ENCODE measurements at places on chromosomes 1 and 21.

DNA sequence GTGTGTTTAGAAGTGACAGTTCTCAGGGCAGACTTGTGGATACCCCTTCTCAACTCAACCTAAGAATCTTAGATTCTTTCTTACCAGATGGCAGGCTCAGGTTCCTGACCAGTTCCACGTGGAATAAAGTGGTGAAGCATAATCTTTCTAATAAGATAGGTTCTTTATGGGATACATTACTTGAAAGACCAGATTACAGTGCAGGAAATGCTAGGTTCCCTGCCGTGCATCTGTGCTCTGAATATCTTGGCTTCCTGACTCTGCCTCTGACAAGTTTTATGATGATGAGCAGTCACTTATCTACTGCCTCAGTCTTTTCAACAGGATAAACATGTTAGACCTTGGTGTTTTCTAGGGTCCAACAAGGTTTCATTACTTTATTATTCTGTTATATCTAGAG is 207.9 kb upstream of the CACYBP start:
- DNase-seq = no peak

DNA sequence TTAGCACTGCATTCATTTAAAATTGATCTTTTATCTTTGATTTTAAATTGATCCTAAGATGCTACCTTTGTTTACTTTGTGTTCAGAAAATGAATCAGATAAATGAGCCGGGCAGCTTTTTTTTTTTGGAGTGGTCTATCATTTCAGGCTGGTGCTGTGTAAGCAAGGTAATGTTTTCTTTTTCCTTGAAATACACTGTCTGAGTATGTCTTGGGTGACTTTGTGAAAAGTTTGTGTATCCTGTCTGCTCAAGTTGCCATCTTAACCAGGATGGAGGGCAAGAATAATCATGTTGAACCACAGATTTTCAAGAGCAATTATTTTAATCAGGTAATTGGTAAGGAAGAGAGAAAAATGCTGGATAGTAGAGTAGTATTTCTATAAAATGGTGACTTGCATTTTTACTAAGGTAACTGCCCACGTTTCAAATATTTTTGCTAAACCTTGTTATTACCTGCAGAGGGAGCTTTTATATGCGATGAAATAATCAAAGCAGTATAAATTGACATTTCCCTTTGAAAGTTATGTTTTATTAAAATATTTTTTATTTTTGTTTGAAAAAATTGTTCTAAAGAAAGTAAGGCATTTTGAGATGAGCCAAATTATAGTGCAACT is 11.1 kb downstream of the ADGRL2 start:
- DNase-seq = no peak

DNA sequence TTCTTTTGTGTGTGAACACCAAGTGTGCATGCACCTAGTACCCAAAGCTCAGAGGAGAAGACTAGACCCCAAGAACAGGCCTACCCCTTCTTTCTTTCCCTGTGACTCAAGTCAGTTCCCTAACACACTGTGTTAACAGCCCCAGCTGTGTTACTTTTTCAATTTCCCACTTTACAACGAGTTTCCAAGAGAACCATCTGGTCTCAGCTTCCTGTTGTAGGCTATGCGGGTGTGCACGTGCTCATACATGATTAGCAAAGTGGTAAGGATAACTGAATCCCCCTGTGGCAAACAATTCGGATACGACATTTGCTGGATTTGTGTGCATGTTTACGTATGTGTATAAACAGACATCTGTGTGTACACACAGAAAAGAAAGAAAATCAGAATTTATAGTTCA is 17.9 kb downstream of the IFNAR2 start:
- DNase-seq = no peak

- DNase-seq = no peak
Observed at GRCh38 chr1:37325010-37325409, 149.4 kb upstream of the ZC3H12A start.

DNA sequence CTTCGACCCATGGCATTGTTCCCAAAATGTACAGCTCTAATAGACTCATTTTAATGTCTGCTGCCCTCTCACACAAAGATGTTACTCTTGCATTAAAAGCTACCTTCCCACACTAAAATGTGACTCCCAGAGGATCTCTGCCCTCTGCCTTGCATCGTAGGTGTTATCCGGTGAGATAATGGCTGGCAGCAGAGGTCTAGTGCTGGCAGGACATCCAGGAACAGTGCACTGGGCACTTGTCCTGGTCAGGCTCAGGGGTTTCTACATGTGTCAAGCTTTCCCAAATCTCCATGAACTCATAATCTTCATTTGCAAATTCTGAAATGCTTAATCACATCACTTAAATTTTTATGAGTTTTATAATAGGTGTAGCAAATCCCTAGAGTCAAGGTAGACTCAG is 310.6 kb downstream of the LRRIQ3 start:
- DNase-seq = no peak

GRCh38 chr1:167532964-167533824 is 14.9 kb upstream of the CD247 start:
- no peak for DNase-seq

DNA sequence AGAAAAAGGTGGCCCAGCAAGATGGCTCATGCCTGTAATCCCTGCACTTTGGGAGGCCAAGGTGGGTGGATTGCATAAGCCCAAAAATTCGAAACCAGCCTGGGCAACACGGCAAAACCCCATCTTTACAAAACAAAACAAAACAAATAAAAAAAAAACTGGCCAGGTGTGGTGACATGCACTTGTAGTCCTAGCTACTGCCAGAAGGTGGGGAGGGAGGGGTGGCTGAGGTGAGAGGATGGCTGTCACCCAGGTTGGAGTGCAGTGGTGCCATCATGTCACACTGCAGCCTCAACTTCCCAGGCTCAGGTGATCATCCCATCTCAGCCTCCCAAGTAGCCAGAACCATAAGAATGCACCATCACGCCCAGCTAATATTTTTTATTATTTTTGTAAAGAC is 22.8 kb downstream of the RERE start:
- DNase-seq = no peak

DNA sequence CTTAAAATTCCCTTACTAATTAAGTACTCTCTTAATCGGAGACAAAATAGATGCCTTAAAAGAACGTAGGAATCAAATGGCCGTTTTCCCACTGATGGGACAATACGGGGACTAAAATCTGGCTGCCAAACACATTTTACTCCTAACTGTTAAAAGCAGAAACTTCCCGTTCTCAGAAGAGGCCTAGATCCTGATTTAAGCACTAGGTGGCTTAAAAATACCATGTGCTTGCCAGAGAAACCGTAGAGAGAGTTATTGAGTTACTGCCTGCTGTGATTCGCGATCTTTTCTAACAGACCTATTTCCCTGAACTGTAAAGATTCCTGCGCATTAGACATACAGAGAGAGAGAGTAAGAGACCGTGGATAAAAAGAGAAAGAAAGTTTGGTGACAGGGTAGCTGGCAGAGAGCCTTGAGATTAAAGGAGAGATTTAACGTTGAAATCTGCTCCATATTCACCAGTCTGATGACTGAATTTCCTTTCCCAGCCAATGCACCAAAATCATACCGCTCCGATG is 54.4 kb upstream of the STUM start:
- DNase-seq = no peak

- DNase-seq = no peak
Observed at GRCh38 chr1:224059897-224060427, 53.9 kb upstream of the FBXO28 start.

GRCh38 chr1:92277105-92277723 is 21.6 kb downstream of the GLMN start:
- DNase-seq = no peak

- no peak for DNase-seq
Observed at GRCh38 chr1:234849832-234850231, 239.9 kb upstream of the IRF2BP2 start.

GRCh38 chr21:34260277-34261008 is 103.4 kb upstream of the KCNE2 start:
- DNase-seq = no peak

- DNase-seq = no peak
Observed at GRCh38 chr1:78549331-78549730, 58.6 kb downstream of the PTGFR start.

DNA sequence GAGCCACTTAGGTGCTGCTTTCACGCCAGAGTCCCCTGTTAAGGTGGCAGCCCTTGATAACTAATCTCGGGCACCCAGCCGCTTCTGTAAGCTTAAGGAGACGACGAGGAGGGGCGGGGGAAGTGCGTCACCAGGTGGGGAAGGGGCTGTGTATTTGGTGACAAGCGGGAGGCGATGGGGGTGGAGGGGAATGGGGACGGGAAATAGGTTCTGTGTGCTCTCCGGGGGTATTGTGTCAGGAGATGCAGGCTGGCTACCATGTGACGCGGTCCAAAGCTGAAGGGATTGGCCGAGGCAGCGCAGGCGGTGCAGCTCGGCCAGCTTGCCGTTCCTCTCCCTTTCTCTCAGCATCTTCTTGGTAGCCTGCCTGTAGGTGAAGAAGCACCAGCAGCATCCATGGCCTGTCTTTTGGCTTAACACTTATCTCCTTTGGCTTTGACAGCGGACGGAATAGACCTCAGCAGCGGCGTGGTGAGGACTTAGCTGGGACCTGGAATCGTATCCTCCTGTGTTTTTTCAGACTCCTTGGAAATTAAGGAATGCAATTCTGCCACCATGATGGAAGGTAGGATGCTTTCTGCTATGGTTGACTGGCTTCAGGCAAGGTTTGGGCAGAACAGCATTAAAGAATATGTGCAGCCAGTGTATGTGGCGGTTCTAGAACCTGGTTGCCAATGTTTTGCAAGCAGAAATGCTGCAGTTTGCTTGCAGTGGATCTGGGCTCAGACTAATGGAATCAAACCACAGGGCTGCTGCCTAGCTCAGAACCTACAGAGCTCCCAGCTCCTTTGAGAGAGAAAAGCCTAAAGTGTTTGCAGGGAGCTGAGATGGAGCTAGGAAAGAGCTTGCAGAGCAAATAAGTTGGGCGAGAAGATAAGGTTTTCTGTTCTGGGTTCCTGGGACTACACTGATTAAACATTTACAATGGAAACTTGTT is at the start of gene SGIP1:
SGIP1 (plus strand) TSS at position 350 of the 937 bp plus-strand sequence; CDS start at position 556, 206 bp downstream.
- DNase-seq = peak; percentile 72

GRCh38 chr1:36323636-36324352 is at the start of gene EVA1B:
Gene EVA1B, minus strand, starts transcription at chr1:36323645. Its CDS starts 608 bp downstream, at chr1:36323037.
- peak; percentile 90 for DNase-seq

GRCh38 chr21:34215501-34215900 is 142.1 kb downstream of the MRPS6 start:
- no peak for DNase-seq

DNA sequence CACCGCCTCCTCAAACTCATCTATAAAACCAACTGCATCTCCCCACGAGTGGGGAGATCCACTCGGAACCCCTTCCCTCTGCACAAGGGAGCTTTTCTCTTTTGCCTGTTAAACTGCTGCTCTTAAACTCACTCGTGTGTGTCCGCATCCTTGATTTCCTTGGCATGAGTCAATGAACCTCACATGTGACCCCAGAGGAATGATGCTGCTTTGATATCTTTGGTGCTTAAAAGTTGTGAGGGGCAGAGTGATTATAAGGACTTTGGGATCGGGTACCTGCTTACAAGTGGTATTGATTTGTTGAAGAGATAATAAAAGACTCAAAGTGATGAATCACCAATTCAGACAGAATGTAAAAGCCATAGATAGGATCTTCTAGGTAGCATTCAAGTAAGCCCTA is 125.3 kb downstream of the GREM2 start:
- DNase-seq = no peak

GRCh38 chr1:42940851-42941639 is 17.6 kb downstream of the SLC2A1 start:
- DNase-seq = peak; percentile 72

GRCh38 chr21:17660452-17660851 is 47.8 kb upstream of the BTG3 start:
- DNase-seq = peak; percentile 17

DNA sequence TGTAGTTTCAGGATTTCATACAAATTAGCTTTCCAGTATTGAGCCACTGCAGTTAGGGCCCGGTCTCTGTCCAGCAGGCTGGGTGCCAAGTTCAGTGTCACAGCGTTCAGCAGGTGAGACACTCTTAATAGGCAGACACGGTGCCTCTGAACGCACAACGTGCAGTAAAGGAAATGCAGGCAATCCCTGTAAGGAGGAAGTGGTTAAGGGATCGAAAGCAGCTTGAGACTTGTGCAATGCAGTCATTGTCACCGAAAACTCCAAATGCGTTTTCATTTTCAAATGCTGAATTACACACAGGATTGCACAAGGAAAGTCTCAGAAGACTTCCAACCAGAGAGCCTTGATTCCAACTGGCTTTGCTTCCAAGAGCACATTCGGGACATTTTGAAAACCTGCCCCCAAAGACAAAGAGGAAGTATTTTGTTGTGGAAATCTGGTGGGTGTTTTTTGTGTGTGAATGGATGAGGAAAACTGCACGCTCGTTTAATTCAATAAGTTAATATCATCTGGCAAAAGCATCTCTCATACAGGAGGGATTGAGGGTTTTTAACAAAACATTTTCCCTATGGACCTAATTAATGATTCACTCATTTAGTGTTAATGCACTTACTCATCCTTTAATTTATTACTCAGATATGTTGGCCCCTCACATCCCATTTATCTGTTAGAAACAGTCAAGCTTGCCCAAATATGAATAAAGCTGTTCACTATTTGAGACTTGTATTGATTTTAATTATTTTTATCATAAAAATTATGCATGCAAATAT is 61.6 kb downstream of the PTGS2 start:
- no peak for DNase-seq

GRCh38 chr1:5986018-5986417 is 6.2 kb downstream of the NPHP4 start:
- no peak for DNase-seq

GRCh38 chr1:203364806-203365205 is 13.9 kb upstream of the FMOD start:
- peak; percentile 42 for DNase-seq

GRCh38 chr1:9349331-9349851 is 56.7 kb downstream of the SPSB1 start:
- no peak for DNase-seq

- DNase-seq = no peak
Observed at GRCh38 chr1:15171271-15171908, 17.8 kb downstream of the TMEM51 start.

DNA sequence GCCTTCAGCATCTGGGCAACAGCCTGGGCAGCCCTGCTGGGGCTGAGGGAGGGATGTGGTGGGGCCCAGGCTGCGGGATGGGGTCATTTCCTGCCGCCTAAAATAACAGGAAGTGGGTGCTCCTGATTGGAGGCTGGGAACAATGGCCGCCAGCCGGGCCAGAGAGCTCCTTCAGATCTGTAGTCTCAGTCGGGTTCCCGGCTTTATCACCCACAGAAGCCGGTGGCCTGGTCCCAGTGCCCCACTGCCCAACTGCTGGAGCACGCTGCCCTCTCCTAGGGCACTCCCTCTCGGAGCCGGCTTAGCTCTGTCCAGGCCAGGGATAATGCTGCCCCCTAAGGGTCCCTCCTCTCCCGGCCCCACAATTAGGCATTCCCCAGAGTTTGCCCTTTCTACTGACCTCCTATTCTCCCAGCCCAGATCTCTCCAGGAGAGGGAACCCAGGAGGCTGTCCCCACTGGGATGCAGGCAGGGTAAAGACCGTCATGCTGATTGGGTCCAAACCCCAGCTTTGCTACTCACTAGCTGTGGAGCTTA is 5.1 kb downstream of the MAP7D1 start:
- DNase-seq = peak; percentile 46

- peak; percentile 27 for DNase-seq
Observed at GRCh38 chr1:89725011-89725370, 92.1 kb downstream of the LRRC8C start.
